Stimulated activated CD8-positive, alpha-beta memory T cell treated with anti-CD3 and anti-CD28 coated beads, Interleukin-7, amount 100 ng/mL, for 1 hour (primary cell): ENCODE measurements at places on chromosomes 6 and 20.

DNA sequence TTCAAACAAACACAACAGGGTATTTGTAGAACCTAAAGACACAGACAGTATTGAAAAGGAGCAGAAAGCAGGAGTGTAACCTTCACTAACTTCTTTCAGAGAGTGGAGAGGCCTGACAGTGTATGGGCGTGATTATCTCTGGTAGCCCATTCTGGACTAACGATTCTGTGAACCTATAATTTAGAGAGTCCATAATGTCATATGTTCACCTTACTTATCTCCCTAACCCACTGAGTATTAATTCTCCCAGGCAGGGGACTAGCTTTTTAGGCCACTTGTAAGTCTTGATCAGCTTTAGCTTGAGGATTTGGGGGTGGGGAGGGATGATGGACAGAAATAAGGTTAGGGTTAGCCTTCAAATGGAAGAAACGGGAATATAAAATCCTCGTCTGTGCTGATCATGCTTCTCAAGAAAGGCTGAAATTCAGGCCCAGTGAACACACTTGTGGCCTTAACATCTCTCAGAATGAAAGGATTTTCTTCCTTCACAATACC is 2.8 kb upstream of the PARD6B start:
- DNase-seq = no peak

DNA sequence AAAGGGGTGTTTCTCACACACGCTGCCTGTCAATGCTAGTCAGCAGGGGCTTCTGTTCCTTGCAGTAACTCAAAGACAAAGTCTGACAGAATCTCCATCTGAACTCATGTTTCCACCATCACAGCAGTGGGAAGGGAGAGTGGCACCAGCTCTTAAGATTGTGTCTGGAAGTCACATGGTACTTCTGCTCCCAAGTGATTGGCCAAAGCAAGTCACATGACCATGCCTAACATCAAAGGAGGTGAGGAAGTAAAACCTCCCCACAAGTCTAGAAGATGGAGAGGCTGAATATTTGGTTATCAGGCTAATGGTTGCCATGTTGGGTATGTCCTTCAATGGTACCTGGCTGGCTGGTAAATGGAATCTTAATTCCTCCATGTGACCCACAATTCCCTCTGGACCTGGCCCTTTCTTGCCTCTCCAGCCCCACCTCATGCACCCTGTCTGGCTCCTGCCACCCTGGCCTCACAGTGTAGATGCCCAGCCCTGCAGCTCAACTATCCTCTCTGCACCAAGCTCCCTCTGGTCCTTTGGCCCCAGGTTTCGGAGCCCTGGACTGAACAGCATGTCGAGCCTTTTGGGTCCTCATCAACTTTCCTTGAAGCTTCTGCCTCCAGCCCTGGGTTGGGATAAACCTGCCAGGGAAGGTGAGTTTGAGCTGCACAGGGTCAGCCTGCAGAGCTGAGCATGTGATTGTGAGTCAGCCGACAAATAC is 51.0 kb upstream of the PMEPA1 start:
- no peak for DNase-seq

DNA sequence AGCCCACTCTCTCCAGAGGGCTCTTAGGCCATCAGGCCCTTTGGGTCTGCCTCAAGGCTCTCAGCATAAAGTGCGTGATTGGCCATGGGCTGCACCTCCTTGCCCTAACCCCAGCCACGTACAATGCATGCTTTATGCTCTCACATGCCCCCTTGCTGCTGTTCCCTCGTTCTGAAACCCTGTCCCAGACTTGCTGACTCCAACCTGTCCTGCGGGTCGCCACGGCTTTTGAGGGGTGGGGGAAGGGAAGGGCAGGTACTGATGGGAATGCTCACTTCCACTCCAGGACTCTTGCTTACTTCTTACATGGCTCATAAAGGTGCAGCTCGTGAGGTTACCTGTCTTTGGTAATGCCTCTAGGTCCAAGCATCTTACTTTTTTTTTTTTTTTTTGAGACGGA is 6.0 kb downstream of the ARMC12 start:
- no peak for DNase-seq

DNA sequence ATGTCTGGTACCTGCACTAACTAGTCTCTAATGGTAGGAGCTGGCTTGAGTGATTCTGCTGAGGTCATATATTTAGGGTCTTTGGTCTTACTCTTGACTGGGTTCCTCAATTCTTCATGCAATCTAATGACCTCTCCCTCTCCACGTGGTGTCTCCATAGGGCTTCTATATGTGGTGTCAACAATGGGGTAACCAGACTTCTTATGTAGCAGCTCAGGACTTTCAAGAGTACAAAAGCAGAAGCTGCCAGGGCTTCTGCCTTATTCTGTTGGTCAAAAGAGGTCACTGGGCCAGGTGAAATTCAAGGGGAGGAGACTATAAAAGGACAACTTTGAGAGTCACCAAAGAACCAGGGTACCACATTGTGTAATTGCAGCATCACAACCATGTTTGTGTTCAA is 54.3 kb downstream of the NUS1 start:
- no peak for DNase-seq

DNA sequence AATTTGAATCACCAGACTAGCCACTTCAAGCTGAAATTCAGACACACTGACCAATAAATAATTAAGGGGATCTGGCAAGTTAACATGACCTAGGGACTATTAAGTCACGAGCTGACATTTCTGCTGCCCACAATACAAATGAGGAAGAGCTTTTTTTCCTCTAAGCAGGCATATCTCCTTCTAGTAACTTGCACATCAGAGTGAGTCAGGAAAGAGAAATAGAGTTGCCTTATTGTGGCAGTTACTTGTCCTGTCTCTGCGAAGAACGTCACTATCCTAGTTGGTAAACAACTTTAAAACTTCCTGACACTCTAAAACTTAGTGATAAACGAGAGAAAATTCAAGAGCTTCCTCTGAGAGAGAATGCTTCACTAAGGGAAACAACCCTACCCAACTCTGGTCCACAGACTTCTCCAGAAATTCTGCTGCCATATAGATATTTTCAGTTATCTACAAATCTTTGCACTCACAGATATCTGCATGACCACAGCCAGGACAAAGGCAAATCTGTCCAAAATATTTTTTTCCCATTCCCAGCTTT is 4.2 kb downstream of the PLA2G7 start:
- no peak for DNase-seq

- DNase-seq = no peak
These were observed 33.9 kb downstream of the NTSR1 start for GRCh38 chr20:62742550-62742949.

- no peak for DNase-seq
These were observed 160.8 kb downstream of the PDE7B start for GRCh38 chr6:136012198-136012887.

DNA sequence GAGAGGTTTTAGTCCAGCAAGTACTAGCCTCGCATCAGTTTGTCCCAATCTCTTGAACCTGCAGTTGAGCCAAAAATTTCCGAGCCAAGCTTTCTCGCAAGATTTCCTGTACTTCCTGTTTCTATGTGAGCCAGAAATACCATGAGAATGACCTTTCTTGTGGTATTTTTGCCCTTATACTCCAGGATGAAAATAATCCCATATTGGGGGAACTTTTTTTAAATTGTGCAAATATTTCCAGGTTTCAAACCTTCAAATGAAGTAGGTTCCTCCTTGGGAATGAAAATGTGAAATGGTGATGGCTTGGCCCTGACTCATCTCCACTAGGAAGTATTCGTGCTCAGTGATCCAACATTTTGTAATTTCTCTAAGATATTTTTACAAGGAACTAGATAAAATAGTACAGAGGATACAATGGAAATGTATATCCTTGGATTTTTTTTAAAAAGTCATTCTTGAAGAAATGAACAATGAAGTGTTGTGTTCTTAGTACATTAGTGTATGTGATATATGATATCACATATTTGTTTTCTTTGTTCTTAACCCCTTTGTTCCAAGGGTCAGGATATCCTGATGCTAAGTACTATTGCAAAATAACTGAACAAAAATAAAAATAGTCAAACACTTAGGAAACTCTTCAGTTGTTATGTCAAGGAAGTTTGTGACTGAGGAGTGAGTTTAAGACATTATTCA is 184.0 kb downstream of the PDE7B start:
- DNase-seq = no peak

GRCh38 chr20:33444797-33445560 is 1.4 kb upstream of the SNTA1 start:
- no peak for DNase-seq

DNA sequence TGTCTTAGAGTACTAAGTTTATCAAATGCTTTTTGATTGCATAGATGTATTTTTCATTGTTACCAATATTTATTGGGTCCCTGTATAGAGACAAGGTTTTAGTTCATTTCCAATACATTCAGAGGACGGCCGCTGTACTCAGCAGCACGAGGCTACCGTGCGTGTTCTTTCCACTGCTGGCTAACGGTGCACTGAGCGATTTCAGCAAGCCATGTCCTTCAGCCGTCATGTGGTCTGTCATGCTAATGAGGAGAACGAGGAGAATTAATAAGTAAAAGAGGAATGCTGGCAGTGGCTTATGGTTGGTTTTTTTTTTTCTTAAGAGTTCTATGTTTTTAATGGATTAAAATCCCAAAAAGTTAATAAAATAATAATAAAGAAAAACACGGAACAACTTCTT is 253.6 kb downstream of the ARID1B start:
- no peak for DNase-seq

DNA sequence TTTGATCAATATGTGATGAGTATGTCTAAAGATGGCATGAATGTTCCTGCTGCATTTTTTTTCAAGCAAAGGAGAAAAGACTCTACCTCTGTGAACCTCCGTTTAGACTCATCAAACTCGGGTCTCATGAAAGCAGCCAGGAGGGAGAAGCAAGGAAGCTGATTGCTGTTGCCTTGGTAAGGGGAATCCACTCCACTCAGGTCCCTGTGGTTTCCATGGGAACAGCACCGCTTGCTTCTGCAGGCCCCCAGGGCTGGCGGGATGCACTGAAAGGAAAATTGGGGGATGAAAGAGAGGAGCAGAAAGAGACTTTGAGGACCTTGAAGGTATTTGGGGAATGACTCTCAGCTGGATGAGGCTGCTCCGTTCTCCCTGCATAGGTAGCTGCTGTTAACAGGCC is 249.6 kb upstream of the RIN2 start:
- no peak for DNase-seq

DNA sequence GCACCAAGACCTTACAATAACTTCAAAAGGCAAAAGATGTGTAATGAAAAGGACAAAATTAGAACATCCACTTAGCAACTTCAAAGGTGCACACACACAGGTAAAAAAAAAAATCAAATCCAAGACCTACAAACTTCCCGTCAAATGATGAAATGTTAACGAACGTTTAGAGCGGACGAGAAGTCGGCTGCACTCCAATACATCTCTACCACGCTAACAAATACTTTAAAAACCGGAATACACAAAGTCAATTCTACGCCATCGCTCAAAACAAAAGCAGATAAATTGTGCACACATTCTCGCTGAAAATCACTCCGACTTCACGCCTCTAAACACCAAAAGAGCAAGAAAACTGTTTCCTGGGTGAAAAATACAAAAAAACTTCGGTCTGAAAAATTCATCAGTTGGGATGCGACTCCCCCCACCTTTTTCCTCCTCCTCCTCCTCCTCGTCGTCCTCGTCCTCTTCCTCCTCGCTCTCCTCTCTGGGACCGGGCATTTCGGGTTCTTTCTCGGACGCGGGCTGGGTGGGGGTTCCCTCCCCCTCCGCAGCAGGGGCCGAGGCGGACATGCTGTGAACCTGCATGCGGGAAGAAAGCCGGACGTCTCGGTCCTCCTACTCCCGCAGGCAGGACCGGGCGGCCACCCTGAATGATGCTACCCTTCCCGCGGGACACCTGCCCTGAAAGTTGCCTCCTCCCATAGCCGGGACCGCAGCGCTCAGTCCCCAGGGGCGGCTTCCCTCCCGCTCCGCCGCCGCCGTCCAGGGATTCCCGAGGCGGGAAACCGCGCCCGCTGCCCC is 712 bp downstream of the DEK start:
- no peak for DNase-seq

- no peak for DNase-seq
These were observed 273.0 kb upstream of the TAB2 start for GRCh38 chr6:149044528-149044927.

GRCh38 chr6:99192561-99192960 is 156.9 kb downstream of the FAXC start:
- no peak for DNase-seq

DNA sequence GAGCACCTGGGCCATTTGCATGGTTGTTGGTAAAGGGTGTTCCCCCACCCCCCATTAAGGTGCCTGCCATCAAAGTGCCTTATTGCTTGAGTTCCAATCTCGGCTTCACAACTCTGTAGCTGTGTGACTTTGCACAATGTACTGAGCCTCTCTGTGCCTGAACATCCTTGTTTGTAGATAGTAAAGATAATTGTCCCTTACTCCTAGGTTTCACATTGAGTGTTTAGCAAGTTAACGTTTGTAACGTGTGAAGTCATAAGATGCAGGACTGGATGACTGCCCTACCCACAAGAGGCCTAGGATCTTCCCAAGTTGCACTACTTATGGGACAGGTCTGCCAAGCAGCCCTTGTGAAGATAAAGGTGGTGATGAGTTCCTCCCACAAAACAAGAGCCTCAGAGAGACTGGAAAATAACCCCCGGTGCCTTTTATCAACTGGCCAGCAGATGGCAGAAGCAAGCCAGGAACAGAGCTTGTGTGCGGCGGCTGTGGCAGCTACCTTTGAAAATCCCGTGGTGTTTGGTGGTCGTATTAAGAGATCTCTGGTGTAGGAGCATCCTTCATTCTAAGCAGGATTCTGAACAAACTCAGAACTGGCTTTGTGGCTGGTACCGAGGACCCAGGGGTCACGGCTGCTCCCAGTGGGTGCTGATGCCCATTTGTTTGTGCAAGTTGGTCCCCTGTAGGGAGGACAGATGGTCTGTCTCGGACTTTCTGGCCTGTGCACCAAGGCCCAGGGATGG is 99.1 kb downstream of the CDH26 start:
- DNase-seq = no peak

DNA sequence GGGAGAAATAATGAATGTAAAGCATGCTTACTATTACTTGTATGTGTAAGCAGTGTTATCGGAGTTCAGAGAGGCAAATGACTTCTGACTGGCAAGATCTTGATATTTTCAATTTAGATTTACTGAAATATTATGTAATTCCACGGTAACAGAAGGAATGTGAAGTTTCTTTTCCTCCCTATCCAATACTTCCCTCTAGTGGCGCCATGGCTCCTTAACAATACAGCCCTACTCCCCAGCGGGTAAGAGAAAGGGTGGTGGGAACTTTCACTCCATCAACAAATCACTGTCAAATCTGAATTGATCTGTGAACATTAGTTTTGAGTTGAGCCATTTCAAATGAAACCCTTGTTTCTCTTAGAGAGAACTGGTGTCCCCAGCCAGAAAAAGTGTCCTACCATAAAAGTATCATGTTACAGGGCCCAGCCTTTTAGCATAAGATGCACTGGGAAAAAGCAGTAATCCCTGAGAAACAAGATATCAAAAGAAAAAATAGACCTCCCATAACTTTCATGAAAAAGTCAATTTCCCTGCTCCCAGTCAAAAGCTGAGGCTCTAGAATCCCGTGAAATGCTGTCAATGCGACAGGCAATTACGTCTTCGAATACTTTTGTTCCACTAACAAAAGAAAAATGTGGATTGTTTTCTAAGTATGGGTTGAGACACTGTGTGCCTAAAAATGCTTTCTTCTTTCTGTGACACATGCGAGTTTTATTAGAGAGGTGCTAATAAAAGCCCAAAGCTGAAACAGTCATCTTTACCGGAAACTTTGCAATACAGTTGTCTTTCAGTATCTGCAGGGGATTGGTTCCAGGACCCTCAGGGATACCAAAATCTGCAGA is 12.9 kb downstream of the COX7A2 start:
- no peak for DNase-seq
